ENCODE measurements at places on chromosomes 11 and 22. TPM values are rescaled to one million over a fixed set of nuclear protein-coding genes. Genes with fewer than 3 reads are reported as not detected.

GRCh38 chr11:14413307-14414069, 54.5 kb upstream of the RRAS2 start:
- peaks cover 38% of the 10 kb centered on the region for H3K4me1 ChIP-seq
- H3K27ac ChIP-seq, result peak overlapping the region; percentile 32
- H3K4me3 ChIP-seq, result no peak overlapping the region
- no peaks in the 10 kb centered on the region for H3K27me3 ChIP-seq
- DNase-seq, result peak; percentile 93

Gene NAT10
- polyA plus RNA-seq, result 33.0 TPM

DNA sequence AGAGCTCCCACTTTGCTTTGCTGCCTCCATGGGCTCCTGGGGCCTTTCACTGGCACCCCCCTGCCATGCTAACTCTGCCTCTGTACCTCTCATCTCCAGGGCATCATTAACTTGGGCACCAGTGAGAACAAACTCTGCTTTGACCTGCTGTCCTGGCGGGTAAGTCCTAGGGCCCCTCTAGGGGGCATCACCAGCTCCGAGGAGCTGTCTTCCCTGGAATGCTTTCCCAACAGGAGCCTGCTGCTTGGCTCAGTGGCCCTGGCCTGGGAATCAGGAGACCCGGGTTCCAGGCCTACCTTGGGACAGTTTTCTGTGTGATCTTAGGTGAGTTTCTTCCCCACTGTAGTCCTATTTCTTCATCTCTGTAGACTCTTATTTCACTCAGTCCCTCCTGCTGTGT, 5.1 kb downstream of the ACCS start:
- H3K4me3 ChIP-seq, result no peak overlapping the region
- DNase-seq, result no peak
- peaks cover 1% of the 10 kb centered on the region for H3K36me3 ChIP-seq
- no peaks in the 10 kb centered on the region for H3K27me3 ChIP-seq

Gene OR52I2
- not detected for polyA plus RNA-seq

GRCh38 chr11:61514050-61514917, 5.7 kb downstream of the LRRC10B start:
- no peak for DNase-seq
- no peaks in the 10 kb centered on the region for H3K27me3 ChIP-seq
- no peak overlapping the region for H3K4me3 ChIP-seq
- H3K27ac ChIP-seq, result no peak overlapping the region

DNA sequence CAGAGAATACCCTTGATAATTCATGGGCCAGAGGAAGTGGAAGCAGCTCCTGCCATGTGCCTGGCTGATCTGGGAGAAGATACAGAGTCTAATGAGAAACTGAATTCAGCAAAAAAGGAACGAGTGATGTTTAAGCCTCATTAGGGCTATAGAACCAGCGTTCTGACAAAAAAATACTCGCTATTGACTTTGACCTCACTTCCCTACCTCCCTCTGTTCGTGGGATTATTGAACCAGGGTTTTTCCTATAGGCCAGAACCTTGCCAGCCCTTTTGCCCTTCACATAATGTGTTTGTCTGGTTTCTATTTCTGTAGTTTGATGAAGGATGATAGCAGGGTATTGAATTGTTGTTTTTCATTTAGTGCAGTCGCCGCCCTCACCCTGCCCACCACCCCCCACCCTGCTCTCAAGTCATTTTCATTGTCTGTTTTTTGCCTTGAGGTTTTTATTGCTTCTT, 7.6 kb upstream of the RBFOX2 start:
- no peak overlapping the region for H3K27ac ChIP-seq
- DNase-seq, result no peak
- H3K4me1 ChIP-seq, result no peaks in the 10 kb centered on the region
- no peak overlapping the region for H3K4me3 ChIP-seq
- no peaks in the 10 kb centered on the region for H3K36me3 ChIP-seq

DNA sequence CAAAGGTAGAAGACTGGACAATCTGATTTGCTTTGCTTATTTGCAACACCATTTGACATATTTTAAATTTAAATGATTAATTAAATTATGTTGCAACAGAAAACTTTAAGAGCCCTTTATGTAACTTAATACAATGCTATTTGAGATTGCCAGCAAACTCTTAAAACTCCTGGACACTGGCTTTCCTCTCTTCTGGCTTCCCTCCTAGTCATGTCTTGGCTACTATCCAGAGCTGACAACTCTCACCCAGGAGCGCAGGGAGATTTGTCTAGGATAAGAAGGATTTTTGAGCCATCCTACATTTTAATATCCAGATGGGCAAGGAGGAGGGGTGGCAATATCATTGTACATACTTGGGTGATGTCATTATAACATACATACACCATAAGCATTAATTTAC, 134.3 kb downstream of the ELP4 start:
- peak; percentile 70 for DNase-seq
- H3K4me1 ChIP-seq, result no peaks in the 10 kb centered on the region
- H3K27ac ChIP-seq, result no peak overlapping the region
- no peaks in the 10 kb centered on the region for H3K27me3 ChIP-seq
- H3K36me3 ChIP-seq, result no peaks in the 10 kb centered on the region

Gene ACTN3
- polyA plus RNA-seq, result not detected

GRCh38 chr11:60915248-60915914, 1.4 kb downstream of the TMEM109 start:
- peaks cover 2% of the 10 kb centered on the region for H3K36me3 ChIP-seq
- H3K4me3 ChIP-seq, result peak overlapping the region; percentile 84
- peak; percentile 62 for DNase-seq
- peaks cover 12% of the 10 kb centered on the region for H3K4me1 ChIP-seq

- H3K27ac ChIP-seq, result no peak overlapping the region
- no peaks in the 10 kb centered on the region for H3K4me1 ChIP-seq
Observed at GRCh38 chr11:106624377-106624776, 393.9 kb downstream of the GUCY1A2 start.

DNA sequence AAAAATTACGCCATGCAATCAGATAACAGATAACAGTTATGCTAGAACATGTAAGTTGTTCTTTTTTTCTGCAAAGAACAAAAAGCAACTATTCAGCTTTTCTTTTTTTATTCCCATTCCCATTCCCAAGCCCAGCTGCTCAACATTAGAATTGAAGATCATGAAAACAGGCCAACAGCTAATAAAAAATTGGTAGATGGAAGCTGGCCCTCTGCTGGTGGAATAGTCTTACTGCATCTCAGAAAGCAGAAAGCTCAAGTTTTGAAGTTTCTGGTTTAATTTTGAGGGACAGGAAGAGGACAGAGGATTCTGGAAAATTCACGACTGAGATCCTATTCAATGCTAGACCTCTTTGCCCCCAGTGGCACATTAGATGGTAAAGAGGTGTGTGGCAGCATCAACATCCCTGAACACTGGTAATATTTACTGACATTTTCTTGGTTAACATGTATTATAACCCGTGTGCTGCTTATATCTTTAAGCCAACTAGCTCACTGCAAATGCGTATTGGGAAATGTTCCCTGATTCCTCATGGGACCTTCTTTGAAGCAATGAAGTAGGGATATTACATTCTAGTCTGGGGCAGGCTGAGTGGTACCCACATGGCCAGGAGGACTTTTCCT, 591.2 kb downstream of the OPCML start:
- peak; percentile 62 for DNase-seq
- H3K27ac ChIP-seq, result no peak overlapping the region
- no peaks in the 10 kb centered on the region for H3K4me1 ChIP-seq
- no peak overlapping the region for H3K4me3 ChIP-seq
- no peaks in the 10 kb centered on the region for H3K27me3 ChIP-seq

Gene PLAAT5
- polyA plus RNA-seq, result 0.16 TPM

Gene CSNK2A3
- polyA plus RNA-seq, result 2.1 TPM

Gene GALNT18
- 4.0 TPM for polyA plus RNA-seq

Gene APOL3
- polyA plus RNA-seq, result 15.6 TPM

Gene SLC22A12
- polyA plus RNA-seq, result not detected

DNA sequence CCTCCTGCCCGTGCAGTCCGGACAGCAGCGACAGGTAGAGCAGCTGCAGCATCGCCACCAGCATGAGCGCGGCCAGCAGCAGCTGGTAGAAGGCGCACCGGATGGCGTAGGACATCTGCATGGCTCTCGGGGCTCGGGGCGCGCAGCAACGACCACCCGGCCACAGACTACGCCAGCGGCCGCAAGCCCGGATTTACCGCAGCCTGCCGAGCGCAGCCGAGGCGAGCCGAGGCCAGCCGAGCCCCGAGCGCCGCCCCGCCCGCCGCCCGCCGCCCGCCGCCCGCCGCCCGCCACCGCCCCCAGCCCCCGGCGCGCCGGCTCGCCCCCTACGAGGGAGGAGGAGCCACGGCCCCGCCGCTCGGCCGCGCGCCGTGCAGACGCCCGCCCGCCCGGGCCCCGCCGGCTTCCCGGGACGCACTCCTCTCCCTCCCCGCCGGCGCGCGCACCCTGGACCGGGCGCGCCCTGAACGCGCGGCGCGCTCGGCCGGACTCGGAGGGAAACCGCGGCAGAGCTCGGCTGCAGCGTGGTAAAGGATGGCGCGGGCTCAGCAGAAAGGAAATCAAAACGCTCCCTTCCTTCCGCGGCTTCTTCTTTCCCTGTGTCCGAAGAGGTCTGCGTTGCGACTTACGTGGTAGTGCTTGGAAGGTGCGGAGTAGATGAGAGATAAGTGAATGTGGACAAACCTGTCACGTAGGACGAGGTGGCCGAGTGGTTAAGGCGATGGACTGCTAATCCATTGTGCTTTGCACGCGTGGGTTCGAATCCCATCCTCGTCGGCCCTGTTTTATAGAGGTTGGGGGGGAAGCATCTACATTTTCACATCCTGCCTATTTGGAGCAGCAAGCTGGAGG, at the start of gene B4GAT1:
Gene B4GAT1, minus strand, starts transcription at position 205 of the 852 bp plus-strand sequence. Its CDS starts 84 bp downstream, at position 121.
- peak; percentile 95 for DNase-seq
- H3K4me3 ChIP-seq, result peak within 1 kb of the TSS; percentile 81

- H3K27me3 ChIP-seq, result no peaks in the 10 kb centered on the region
- peak; percentile 76 for DNase-seq
- H3K27ac ChIP-seq, result no peak overlapping the region
Observed at GRCh38 chr22:17920145-17920605, 104.2 kb downstream of the MICAL3 start.

DNA sequence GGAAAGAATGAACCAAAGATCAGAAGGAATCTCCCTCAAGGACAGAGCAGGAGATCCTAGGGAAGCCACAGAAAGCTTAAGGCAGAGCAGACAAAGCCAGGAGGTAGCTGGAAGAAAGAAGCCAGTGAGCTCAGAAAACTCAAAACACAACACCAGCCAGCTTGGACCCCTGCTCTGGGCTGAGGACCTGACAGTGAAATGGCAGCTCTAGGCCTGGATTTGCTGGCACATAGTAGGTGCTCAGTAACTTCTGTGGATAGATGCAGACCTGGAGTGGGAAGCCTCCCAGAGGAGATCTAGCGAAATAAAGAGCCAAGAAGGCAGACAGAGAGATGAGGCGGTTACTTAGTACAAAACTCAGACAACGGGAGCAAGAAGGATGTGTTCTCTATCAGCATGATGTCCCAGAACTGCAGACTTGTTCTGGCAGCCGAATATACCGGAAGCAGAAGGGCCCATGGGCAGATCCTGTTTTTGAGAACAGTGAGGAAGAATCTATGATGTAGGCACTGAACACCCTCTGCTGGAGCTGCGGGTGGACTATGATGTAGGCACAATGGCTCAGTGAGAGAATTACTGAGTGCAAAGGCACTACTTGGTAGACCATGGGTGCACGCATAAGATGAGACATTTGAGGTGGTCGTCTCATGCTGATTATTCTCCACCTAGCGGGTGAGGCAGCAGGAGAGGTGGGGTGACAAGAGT, 4.8 kb downstream of the ROBO4 start:
- H3K36me3 ChIP-seq, result no peaks in the 10 kb centered on the region
- no peak overlapping the region for H3K4me3 ChIP-seq
- H3K27me3 ChIP-seq, result no peaks in the 10 kb centered on the region

Gene RTN4RL2
- 0.27 TPM for polyA plus RNA-seq

- peaks cover 7% of the 10 kb centered on the region for H3K36me3 ChIP-seq
- no peaks in the 10 kb centered on the region for H3K27me3 ChIP-seq
- H3K4me1 ChIP-seq, result peaks cover 2% of the 10 kb centered on the region
- H3K4me3 ChIP-seq, result no peak overlapping the region
- no peak overlapping the region for H3K27ac ChIP-seq
Observed at GRCh38 chr11:9808943-9809342, 145.1 kb downstream of the SWAP70 start.

Gene FLRT1
- 0.01 TPM for polyA plus RNA-seq

Gene NRGN
- polyA plus RNA-seq, result 4.9 TPM

GRCh38 chr11:62446091-62446490, 27.3 kb downstream of the SCGB1A1 start:
- H3K27me3 ChIP-seq, result no peaks in the 10 kb centered on the region
- H3K4me3 ChIP-seq, result no peak overlapping the region
- H3K27ac ChIP-seq, result no peak overlapping the region
- peaks cover 17% of the 10 kb centered on the region for H3K4me1 ChIP-seq
- DNase-seq, result no peak

DNA sequence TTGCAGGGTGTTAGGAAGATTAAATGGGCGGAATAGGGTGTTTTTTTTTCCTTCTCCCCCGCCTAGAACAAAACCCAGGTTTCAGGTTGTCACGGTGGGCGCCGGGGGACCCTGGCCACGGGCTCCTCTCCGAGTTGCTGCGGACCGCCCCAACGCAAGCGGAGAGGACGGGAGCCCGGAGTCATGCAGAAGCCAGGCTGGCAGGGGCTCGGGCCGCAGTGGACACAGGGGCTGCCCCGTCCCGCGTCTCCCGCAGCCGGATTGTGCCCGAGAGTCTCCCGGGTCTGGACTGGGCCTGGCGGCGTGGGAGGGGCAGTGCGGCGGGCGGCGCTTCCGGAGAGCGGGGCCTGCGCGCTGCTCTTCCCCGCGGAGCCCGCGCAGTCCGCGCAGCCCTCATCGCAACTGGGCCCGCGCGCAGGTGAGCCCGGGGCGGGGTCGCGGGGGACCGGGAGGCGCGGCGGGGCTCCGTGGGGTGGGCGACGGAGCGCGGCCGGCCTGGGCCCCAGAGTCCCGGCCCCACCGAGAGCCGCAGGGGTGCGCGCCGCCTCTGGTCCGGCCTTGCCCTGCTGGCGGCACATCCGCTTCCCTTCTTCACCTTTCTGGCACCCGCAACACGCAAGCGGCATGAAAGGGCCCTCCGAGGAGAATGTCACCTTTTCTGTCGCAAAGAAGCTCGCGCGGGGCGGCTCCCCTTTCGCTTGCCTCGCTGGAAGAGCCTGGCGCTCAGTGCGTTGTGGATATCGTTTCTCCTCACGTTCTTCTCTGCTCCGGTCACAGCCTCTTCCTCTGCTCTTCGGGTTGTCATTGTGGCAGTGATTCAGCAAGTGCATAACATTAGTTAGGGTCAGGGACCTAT, at the start of gene TIRAP:
Gene TIRAP, plus strand, starts transcription at position 358 of the 856 bp plus-strand sequence. CDS start 7,802 bp downstream, outside the sequence.
- H3K27me3 ChIP-seq, result no peaks in the 10 kb centered on the region
- H3K27ac ChIP-seq, result peak within 1 kb of the TSS; percentile 64
- H3K36me3 ChIP-seq, result no peaks in the 10 kb centered on the region

Gene SOX10
- polyA plus RNA-seq, result not detected

- no peak overlapping the region for H3K4me3 ChIP-seq
- no peaks in the 10 kb centered on the region for H3K4me1 ChIP-seq
- no peak for DNase-seq
- H3K36me3 ChIP-seq, result no peaks in the 10 kb centered on the region
- H3K27ac ChIP-seq, result no peak overlapping the region
Observed at GRCh38 chr11:119034813-119035212, 4.1 kb upstream of the SLC37A4 start.

GRCh38 chr11:2890466-2891294, 5.1 kb upstream of the CDKN1C start:
- peaks cover 11% of the 10 kb centered on the region for H3K4me1 ChIP-seq
- peak; percentile 73 for DNase-seq
- H3K27me3 ChIP-seq, result no peaks in the 10 kb centered on the region
- H3K4me3 ChIP-seq, result no peak overlapping the region

- H3K4me3 ChIP-seq, result no peak overlapping the region
- H3K36me3 ChIP-seq, result no peaks in the 10 kb centered on the region
- H3K4me1 ChIP-seq, result peaks cover 18% of the 10 kb centered on the region
- H3K27ac ChIP-seq, result peak overlapping the region; percentile 67
- no peak for DNase-seq
Observed at GRCh38 chr22:38258895-38259294, 13.9 kb downstream of the TMEM184B start.

Gene GAL3ST3
- polyA plus RNA-seq, result not detected
